ENCODE measurements at places on chromosomes 12 and 14.
A peak's percentile ranks its signal among the peaks of the same experiment; 100 is the strongest.

- no peak for DNase-seq
Observed at GRCh38 chr12:81296556-81297305, 218.9 kb downstream of the ACSS3 start.

- DNase-seq, result no peak
Observed at GRCh38 chr14:88299865-88300530, 23.1 kb downstream of the KCNK10 start.

DNA sequence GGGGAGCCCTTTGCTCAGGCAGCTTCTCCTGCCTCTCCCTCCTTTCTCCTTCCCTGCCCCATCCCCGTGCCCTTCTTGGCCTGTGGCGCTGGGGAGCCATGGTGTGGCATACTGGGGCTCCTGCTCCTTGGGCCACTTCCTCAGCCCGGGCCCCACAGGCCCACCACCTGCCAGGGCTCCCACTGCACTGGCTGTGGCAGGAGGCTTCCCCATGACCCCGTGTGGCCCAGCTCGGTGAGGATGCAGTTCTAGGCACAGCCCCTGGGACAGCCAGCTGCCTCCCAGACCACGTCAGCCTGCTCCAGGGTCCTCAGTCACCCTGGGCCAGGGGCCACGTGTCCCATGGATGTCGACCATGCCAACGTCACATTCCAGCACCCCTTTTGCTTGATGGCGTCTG, 13.0 kb upstream of the AMN start:
- DNase-seq, result no peak

DNA sequence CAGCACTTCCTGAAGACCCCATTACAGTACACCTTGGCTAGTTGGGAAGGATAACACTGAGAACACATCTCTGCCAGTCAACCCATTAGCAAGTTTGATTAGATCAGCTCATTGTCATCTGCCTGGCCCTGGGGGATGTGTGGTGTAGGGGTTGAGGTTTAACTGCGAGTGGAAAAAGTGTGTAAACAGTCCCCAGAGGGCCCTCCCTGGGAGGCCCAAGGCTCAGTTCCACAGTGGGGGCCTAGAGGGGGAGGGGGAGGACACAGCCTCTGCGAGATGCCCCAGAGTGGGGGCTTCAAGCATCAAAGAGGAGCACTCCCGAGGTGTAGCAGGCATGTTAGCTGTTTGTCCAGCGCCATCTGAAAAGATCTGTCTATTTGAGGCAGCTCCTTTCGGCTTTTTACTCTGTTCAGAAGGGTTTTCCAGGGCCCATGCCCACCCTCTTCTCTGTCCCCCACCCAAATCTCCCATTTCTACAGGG, 344 bp downstream of the LPAR5 start:
- DNase-seq, result no peak

- no peak for DNase-seq
Observed at GRCh38 chr12:13126494-13126893, 23.0 kb upstream of the GSG1 start.

DNA sequence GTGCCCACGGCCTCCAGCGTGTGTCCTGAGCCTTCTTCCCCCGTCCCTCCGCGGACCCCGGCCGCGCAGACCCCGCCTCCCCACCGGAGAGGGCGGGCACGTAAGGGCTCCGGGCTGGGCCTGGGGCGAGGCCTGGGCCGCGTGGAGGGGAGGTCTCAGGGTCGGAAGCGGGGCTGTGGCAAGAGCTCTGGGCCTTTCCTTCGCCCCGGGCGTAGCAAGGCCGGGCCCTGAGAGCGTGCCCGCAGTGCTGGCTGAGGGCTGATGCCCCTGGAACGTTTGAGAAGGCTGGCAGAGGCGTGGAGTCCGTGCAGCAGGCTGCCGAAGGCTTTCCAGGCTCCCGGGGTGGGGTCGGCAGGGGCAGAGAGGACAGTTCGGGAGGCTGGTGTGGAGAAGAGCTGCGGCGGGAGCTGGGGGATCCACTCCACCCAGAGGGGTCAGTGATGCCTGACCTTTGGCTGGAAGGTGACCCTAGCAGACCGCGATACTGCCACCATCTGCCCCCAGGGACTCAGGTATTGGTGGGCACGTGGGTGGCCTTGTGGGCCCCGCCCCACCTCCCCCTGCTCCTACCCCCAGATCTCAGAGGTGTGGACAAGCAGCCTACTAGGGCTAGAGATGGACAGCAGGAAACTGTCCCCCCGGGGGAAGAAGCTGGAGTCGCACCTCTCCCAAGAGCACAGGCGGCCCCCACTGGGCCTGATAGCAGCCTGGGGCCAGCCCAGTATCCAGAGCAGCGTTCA, 558 bp downstream of the TEX22 start:
- DNase-seq, result peak; percentile 60

- no peak for DNase-seq
Observed at GRCh38 chr12:122088179-122088810, 9.7 kb downstream of the MLXIP start.

DNA sequence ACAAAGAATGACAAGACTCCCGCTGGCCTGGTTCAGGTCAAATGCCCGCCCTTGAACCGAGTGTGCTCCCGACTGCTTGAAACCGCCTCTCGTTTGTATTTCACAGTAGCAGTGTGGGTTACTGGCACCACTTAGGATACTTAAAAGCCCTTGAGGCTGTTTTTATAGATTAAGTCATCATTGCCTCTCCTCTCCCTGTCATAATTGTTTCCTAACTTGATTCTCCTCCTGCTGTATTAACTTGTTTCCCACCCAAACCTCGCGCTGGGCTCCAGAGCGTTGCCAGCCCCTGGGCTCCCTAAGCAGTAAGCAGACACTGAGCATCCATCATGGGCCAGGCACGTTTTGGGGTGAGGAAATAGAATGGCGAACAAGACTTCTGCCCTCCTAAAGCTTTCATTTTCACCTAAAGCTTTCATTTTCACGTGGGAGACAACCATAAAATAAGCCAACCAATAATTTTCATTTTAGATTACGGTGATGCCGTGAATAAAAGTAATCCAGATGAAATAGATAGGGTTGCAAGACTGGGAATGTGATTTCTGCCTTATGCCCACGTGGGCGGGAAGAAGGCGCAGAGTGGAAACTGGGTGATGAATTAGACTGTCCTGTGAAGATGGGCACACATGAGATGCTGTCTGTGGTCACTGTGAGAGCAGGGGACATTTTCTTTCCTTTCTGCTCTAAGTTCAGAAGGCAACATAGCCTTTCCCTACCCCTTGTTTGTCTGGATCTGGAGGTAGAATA, 97.5 kb downstream of the PPP2R5C start:
- DNase-seq, result peak; percentile 4

GRCh38 chr12:89732522-89732921, 23.9 kb upstream of the ATP2B1 start:
- DNase-seq, result no peak

DNA sequence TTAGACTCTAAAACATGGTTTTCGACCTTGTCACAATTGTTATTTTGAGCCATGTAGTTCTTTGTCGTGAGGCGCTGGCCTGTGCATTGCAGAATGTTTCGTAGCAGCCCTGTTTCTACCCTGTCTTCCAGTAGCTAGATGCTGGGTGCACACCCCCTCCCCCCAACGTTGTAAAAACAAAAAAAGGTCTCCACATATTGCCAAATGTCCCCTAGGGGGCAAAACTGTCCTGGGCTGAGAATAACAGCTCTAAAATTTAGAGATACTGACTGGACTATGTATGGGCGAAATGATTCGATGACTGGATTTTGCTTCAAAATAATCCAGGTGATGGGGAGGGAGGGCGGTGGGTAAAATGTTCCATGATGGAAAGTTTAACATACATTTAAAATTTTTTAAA, 126.1 kb upstream of the FUT8 start:
- no peak for DNase-seq

DNA sequence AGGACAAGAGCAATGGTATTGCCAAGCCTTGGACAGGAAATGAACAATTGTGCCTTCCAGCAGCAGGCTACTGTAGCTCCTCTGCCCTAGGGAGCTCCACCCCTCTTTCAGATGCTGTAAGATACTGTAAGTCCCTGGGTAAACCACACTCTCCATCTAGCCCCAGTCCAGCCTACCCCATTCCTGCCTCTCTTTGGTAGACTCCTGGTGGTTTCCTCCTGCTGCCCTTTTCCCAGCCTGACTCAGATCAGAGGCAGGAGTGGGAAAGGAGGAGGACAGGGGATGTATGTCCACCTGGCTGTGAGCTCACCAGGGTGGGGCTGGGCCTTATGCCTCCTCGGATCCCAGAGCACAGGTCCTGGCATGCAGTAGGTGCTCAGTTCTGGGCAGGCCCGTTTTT, 174.6 kb downstream of the ESRRB start:
- no peak for DNase-seq

- DNase-seq, result no peak
Observed at GRCh38 chr14:100295376-100296105, 10.7 kb downstream of the SLC25A29 start.

- no peak for DNase-seq
Observed at GRCh38 chr12:110508071-110508586, 6.0 kb downstream of the RAD9B start.

DNA sequence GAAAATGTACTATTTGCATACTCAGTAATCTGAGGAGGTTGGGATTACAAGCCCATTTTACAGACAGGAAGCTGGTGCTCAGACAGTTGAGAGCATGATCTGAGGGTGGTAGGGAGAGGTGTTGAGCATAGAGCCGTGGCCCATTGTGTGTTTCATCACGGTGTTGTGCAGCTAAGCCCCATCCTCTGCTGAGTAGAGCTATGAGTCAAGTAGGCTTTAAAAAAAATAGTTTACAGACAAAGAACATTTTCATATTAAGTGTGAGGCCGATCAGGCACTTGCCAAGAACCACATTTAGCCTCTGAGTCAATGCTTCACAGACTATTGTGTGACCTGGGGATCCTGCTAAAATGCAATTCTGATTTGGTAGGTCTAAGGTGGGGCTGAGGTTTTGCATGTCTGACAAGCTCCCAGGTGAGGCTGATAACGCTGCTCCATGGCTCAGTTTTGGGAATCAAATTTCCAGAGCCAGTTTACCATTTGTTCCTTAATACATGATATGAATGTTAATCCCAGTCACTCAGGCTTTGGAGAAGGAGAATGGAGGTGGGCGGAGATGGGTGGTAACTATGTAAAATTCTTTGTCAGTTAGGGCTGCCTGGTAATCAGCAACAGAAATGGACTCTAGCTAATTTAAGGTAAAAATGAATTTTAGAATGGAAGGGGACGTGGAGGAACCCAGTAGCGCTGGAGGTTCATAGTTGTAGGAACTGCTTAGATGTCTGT, 22.2 kb downstream of the ZNF664 start:
- no peak for DNase-seq

GRCh38 chr12:122872815-122873361, 23.0 kb downstream of the VPS37B start:
- DNase-seq, result peak; percentile 54

Data from NCI-H1092 treated with DMSO at 0.1 percent for 48 hours (cell line).